Glomerular endothelial cell (primary cell): ENCODE measurements at places on chromosomes 12 and 14. TPM values are rescaled to one million over a fixed set of nuclear protein-coding genes. Genes with fewer than 3 reads are reported as not detected.

Gene TTC9
- total RNA-seq = 0.76 and 4.3 TPM in 2 replicates

Gene BEST3
- total RNA-seq = 0.06 and 0.82 TPM in 2 replicates

Gene PRB2
- total RNA-seq = not detected in 2 replicates

GRCh38 chr14:23408307-23408630, 196 bp upstream of the MYH6 start:
- no peak for DNase-seq

- no peak for DNase-seq
These were observed 52.3 kb downstream of the GNS start for GRCh38 chr12:64706857-64707256.

DNA sequence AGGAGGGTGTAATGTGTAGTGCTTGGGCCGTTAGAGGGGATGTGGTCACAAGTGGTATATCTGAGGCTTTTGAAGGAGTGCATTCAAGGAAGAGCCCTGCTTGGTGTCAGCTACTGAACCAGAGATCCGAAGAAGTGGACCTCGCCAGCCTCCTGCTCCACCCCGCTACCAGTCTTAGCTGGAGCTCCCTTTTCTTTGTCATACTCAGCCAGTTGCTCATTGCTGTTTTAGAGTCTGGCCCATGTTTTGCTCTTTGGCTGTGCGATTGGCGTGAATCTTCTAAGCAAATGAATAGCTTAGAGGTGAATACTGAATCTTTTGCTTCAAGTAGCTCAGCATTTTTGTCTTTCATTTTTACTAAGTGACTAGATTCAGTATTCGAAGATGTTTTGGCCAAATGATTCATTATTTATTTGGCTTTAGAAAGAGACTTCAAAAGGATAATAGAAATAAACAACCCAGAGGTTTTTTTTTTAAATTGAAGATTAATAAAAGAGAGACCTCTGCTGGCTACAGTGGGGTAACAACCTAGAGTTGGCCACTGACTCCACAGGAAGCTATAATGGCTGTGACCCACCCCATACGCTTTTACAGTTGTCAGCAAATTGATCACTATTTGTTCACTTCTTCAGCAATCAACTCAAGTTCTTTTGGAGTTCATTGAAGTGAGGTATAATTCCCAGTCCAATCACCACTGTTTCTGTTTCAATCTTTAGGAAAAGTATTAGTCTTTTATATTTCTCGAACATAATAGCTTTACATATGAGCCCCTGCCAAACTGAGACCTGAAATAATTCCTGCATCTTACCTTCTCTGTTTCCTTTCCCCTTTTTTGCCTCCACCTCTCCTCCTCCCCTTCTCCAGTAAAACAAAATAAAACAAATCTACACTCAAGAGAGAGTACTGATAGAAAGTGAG, 19.9 kb downstream of the CDKN1B start:
- DNase-seq = no peak
